ENCODE measurements at places on chromosomes 4 and X.

DNA sequence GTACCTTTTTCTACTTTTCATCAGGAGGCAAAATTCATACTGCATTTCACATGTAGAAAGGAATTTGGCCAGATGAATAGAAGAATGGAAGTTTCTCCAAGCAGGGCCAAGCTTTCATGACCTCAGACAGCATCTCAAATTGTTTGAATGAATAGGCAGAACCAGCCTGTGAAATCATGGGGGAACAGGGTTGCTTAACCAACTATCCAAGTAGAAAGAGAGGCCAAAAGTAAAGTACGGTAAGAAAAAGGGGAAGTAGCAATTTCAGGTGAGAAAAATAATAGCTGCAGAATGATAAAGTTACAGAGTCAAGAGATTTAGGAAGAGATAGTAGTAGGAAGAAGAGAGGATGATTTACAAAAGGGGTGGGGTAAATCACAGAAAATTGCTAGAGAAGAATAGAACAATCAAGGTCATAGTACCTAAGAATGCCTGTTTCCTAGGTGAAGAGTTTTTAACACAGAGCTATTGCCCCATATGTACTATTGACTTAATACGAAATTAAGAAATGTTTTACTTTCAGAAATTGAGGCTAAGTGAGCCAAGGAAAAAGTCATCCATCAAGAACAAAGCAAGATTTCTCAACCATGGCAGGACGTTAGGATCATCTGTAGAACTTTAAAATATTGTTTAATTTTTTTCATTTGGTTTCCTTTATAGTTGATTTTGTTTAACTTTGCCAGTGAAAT lies 177.1 kb upstream of the TET2 start:
- no peak for DNase-seq

DNA sequence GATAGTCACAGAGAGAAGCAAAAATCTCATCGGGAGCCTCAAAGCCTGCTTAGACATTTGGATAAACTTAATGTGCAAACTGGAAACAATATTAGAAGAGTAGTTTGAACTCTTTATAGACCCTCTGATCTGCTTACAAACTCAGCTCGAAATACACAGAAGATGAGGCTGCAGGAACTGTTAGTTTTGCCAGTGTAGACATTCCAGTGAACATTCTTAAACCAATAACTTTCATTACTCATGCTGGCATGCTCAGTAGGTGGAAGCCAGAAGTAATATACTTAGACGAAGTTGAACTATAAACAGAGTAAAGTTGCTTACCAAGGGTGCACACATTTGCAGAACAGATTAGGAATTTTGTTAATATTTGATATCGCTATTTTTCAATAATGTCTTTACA lies 303.5 kb downstream of the ANKRD50 start:
- DNase-seq: no peak

- peak; percentile 8 for DNase-seq
Measured at GRCh38 chr4:30863021-30863420, 142.9 kb downstream of the PCDH7 start.

- peak; percentile 14 for DNase-seq
Measured at GRCh38 chr4:94558392-94558904, 106.7 kb downstream of the PDLIM5 start.

- no peak for DNase-seq
Measured at GRCh38 chrX:72110051-72110875, 21.5 kb downstream of the RTL5 start.

- DNase-seq: peak; percentile 70
Measured at GRCh38 chr4:184415071-184415470, 59.3 kb downstream of the IRF2 start.

- no peak for DNase-seq
Measured at GRCh38 chr4:135120195-135120594, 918.6 kb upstream of the PABPC4L start.
